ENCODE measurements at places on chromosomes 12 and 14.

DNA sequence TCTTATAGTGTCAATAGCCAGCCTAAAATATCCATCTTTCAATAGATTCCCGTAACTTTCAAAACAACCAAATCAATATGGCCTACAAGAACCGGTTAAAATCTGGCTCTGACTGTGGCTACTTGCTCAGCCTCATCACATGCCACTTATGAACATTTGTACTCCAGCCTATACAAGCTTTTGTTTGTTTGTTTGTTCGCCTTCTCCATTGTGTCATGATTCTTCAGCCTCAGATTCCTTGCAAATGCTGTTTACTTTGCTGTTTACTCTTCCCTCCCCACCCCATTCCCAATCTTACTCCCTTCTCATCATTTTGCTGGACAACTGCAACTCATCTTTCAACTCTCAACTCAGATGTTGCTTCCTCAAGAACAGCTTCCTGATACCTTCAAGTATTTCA is 161.2 kb downstream of the CAPZA3 start:
- DNase-seq: no peak

GRCh38 chr12:95136598-95136997 is 63.2 kb upstream of the NR2C1 start:
- no peak for DNase-seq

- DNase-seq: no peak
Observed at GRCh38 chr12:14422516-14423230, 57.2 kb downstream of the ATF7IP start.

GRCh38 chr14:72815430-72815829 is 78.5 kb downstream of the DPF3 start:
- DNase-seq: no peak

DNA sequence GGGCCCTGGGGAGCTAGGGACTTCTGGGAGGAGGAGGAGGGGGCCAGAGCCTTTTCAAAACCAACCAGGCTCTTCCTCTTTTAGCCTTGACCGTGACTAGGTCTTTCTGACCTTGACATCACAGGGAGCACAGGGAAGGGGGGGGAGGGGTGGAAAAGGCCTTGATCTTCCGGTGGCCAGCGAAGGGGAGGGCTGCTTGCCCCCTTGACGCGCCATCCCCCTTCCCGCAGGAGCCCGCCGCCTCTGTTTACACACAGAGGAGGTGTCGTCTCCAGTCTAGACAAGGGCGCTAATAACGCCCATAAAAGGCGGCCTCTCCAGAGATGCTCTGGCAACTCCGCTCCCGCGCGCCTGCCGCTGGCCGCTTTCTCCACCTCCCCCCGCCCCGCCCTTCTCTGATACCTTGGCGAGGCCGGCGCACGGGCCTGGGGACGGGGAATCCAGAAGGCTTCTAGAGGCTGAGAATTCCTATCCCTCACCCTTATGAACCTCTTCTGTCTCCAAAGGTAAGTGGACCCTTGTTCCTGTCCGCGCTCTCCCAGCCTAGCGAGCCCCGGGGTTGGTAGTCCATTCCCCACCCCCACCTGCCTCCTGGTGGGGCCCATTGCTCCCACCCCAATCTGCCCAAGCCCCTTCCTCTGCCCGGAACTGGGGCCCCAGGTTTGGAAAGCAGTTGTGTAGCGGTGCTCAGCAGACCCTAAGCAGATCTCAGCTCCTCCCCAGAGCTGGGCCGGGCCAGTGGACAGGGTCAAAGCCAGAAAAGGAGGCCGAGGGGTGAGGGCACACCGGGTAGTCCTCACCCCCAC is 4.9 kb upstream of the HOXC12 start:
- no peak for DNase-seq

DNA sequence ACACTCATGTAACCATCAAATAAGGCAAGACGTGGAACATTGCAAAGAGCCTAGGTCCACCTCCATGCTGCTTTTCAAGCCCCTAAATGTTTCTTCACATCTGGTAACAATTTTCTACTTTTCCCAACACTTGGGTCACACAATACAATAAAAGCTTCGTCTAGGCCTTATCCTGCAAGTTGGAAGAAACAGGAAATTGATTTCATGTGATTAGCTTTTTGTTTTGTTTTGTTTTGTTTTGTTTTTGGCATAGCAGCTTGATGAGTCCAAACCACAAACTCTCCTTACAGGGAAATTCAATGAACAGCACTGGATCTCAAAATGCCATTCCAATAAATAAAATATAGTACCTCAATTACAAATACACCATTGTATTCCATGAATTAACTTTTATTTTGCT is 19.3 kb downstream of the TAS2R50 start:
- no peak for DNase-seq
